ENCODE measurements at places on chromosomes 16 and 17. TPM values are rescaled to one million over a fixed set of nuclear protein-coding genes. Genes with fewer than 3 reads are reported as not detected.

The HSF4 gene
- 15.7 TPM for total RNA-seq

The UBALD1 gene
- total RNA-seq: 36.6 TPM

The LAT gene
- 10.2 TPM for total RNA-seq

The METTL16 gene
- total RNA-seq: 23.2 TPM

The KRT36 gene
- total RNA-seq: not detected

The CFAP97D1 gene
- total RNA-seq: not detected

The ZNF19 gene
- total RNA-seq: 1.7 TPM

The SLFN14 gene
- total RNA-seq: not detected

The FGF11 gene
- total RNA-seq: 6.0 TPM

The FOXL1 gene
- 10.1 TPM for total RNA-seq

The TM4SF5 gene
- total RNA-seq: not detected

The REXO5 gene
- 6.9 TPM for total RNA-seq

The OTOP2 gene
- not detected for total RNA-seq

The CAMTA2 gene
- 47.4 TPM for total RNA-seq

The ADGRG1 gene
- 16.8 TPM for total RNA-seq

The CCL8 gene
- not detected for total RNA-seq

The MSLN gene
- not detected for total RNA-seq

The KRT25 gene
- total RNA-seq: not detected

The C16orf78 gene
- not detected for total RNA-seq

The EFCAB5 gene
- total RNA-seq: 0.37 TPM

The ARL5C gene
- total RNA-seq: not detected

The MYH10 gene
- total RNA-seq: 284 TPM

The SDR42E1 gene
- total RNA-seq: not detected

The RSPRY1 gene
- total RNA-seq: 42.6 TPM

The TGFB1I1 gene
- 221 TPM for total RNA-seq

The CTRL gene
- not detected for total RNA-seq

Data from chondrocyte (in vitro differentiated cells).